Testis (tissue), 5 donors: ENCODE measurements at places on chromosomes 4 and X. TPM values are rescaled to one million over a fixed set of nuclear protein-coding genes. Genes with fewer than 3 reads are reported as not detected.

- H3K27ac ChIP-seq = no peak overlapping the region
- no peaks in the 10 kb centered on the region for H3K36me3 ChIP-seq
- no peaks in the 10 kb centered on the region for H3K27me3 ChIP-seq
- DNase-seq = no peak
Measured at GRCh38 chrX:85627363-85627762, 247.9 kb upstream of the POF1B start.

DNA sequence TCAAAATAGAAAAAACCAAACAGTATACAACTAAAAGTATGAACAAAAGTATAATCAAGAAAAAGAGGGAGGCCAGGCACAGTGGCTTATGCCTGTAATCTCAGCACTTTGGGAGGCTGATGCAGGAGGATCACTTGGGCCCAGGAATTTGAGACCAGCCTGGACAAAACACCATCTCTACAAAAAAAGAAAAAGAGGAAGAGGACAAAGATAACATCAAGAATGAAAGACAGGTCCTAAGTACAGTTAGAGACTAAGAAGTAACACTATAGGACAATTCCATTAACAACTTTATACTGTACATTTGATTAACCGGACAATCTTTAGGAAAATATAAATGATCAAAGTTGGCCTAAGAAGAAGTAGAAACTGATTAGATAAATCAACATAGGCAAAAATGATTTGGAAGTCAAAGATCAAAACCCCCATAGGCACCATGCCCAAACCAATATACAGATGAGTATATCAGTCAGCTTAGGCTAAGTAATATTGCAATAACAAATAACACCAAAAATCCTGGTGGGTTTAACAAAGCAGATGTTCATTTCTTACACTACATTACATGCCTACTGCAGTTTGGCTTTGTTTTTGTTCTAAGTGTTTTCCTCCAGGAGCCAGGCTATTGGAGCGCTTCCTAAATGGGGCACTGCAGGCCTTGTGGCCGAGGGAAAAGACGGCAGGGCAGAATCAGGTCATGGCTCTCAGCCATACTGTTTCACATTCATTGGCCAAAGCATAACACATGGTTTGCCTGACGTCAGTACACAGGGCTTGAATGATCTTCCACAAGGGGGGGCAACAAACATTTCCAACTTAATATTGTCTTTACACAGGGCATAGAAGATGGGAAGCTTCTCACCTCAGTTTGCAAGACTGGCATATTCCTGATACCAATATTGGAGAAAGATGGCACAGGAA lies 42.2 kb upstream of the HGFAC start:
- no peak overlapping the region for H3K4me3 ChIP-seq
- DNase-seq = no peak
- no peak overlapping the region for H3K27ac ChIP-seq
- H3K4me1 ChIP-seq = no peaks in the 10 kb centered on the region

GRCh38 chr4:163558539-163559044 lies 64.1 kb downstream of the TMA16 start:
- no peak for DNase-seq
- no peaks in the 10 kb centered on the region for H3K36me3 ChIP-seq
- no peak overlapping the region for H3K4me3 ChIP-seq
- no peak overlapping the region for H3K27ac ChIP-seq

Gene STBD1
- total RNA-seq = 4.6 TPM
